ENCODE measurements at places on chromosomes 7 and 10. TPM values are rescaled to one million over a fixed set of nuclear protein-coding genes. Genes with fewer than 3 reads are reported as not detected.

GRCh38 chr10:21715531-21716195, 181.6 kb downstream of the MLLT10 start:
- no peak for DNase-seq

GRCh38 chr7:148222721-148223120, 367.8 kb upstream of the C7orf33 start:
- no peak for DNase-seq

DNA sequence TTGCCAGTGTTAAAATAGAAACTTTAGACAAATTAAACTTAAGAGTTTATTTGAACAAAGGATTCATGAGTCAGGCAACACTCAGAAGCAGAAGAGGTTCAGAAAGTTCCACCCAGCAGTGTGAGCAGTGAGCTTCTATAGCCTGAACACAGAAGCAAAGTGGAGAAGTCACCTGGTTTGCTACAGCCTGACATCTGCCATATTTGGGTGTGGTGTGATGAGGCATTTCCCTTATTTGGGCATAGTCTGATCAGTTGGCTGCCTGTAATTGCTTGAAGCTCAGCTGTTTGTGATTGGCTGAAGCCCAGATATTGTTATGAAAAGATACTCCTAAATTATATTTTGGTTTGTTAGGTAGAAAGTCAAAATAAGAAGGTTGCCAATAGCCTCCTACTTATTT, 39.1 kb downstream of the VWC2 start:
- DNase-seq: no peak

DNA sequence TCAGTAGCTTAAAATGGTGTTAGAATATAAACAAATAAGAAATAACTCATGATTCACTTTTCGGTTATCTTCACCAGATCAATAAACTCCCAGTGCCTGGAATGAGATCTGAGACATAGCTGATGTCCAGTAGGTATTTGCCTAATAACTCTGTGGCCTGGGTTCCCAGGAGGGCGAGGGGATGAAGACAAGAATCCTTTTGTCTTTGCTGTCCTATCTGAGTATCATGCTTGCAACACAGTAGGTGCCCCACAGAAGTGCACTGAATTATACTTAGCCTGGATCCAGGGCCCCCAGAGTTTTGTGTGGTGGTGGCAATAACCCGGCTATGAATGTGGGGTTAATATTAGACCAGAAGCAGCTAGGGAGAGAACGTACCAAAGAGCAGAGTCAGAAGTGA, 350.1 kb upstream of the AOAH start:
- DNase-seq: no peak

GRCh38 chr10:124173298-124173900, 80.0 kb upstream of the CHST15 start:
- no peak for DNase-seq

DNA sequence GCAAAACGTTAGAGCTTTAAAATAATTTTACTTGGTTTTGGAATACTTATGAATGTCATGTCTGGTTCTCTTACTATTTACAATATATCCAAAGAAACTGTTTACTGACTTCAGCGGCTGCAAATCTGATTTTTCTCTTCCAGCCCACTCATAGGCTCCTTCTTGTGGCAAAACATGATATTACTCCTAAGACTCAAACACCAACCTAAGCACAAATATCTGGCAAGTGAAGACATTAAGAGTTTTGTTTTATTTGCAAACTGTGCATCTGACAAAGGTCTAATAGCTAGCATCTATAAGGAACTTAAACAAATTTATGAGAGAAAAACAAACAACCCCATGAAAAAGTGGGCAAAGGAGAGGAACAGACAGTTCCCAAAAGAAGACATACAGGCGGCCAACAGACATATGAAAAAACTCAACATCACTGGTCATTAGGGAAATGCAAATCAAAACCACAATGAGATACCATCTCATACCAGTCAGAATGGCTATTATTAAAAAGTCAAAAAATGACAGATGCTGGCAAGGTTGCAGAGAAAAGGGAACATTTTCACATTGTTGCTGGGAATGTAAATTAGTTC, 20.3 kb upstream of the GJC3 start:
- DNase-seq: no peak

DNA sequence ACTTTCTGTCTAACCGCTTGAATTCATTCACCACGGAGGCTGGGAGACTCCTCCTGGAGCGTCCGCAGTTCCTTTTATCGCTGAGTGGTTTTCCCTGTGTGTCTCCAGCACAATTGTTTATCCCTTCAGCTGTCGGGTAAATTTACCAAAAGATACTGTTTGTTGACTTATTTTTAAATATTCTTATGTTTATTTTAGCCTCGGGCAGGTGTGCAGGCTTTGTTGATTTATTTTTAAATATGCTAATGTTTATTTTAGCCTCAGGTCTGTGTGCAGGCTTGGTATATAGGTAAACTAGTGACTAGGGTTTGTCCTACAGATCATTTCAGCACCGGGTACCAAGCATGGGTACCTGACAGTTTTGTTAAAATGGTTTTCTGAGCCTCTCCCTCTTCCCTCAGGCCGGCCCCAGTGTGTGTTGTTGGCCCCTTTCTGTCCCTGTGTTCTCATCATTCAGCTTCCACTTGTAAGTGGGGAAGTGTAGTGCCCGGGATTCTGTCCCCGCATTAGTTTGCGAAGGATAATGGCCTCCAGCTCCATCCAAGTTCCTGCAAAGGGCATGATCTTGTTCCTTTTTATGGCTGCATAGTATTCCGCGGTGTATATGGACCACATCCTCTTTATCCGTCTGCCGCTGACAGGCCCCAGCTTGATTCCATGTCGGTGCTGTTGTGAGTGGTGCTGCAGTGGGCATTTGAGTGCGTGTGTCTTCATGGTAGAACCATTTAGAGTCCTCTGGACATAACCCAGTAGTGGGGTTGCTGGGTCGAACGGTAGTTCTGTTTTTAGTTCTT, 5.3 kb downstream of the GET4 start:
- no peak for DNase-seq

The NRAP gene
- not detected for total RNA-seq

The SFTPA1 gene
- total RNA-seq: not detected

The TECPR1 gene
- total RNA-seq: 147 TPM

The TSPAN13 gene
- total RNA-seq: not detected

The NODAL gene
- total RNA-seq: not detected

The TMEM184A gene
- not detected for total RNA-seq

The SEMA3D gene
- total RNA-seq: not detected
